AG09309 (cell line): ENCODE measurements at places on chromosomes 12 and 14.
A peak's percentile ranks its signal among the peaks of the same experiment; 100 is the strongest.

DNA sequence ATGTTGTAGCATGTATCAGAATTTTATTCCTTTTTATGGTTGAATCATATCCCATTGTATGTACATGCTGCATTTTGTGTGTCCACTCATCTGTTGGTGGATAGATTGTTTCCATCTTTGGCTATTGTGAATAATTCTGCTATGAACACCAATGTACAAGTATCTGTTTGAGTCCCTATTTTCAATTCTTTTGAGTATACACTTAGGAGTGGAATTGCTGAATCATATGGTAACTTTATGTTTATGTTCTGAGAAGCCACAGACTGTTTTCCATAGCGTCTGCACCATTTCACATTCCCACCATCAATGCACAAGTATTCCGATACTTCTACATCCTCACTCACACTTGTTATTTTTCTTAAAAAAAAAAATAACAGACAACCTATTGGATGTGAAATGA is 91.5 kb downstream of the ARF6 start:
- no peak for DNase-seq

DNA sequence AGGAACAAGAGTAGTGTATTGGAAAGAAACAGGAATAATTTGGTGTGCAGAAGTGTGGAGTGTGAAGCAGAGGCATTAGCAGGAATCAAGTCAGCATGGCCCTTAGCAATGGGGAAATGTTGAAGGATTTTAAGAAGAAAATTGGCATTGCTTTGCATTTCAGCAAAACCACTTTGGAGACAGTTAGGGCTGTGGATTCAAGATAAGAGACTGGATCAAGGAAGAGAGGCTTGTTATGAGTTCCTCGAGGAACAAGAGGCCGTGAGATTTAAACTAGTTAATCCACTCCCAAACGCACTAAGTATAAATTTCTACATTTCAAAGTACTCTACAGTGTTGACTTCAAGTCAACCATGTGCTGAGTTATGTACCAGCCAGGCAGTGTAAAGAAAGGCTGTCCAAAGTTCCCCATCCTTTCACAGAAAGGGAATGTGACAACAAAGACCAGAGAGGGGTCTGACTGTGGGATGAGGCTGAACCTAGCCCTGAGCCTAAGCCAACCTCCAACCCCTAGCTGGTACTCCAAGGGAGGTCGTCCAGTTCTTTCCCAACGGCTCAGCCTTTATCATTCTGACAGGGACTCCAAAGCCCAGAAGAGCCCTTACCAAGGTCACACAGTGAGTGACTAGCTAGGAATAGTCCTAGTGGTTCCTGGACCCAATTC is 91.2 kb upstream of the BMP4 start:
- no peak for DNase-seq

DNA sequence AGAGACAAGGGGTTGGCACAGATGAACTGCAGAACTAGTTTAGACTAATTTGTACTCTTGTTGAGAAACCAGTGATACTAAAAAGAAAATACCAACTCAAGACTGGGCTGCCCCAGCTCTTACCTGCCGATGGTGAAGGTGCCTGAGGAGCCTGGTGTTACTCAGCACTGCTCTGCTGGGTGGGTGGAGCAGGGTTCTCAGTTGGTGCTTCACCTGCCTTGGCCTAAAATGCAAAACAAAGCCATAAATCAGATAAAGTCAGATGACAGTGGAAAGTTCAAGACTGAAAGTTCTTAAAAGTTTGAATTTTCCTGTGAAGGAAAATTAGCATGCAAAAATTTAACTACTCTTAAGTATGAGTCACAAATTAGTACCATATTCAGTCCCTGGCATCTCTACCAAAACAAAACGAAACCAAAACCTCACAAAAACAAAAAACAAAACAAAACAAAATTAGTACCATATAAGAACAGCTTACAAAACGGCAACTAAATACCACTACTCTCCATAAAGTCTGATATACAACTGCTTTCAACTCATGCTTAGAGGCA is 21.9 kb downstream of the YBX3 start:
- peak; percentile 23 for DNase-seq

DNA sequence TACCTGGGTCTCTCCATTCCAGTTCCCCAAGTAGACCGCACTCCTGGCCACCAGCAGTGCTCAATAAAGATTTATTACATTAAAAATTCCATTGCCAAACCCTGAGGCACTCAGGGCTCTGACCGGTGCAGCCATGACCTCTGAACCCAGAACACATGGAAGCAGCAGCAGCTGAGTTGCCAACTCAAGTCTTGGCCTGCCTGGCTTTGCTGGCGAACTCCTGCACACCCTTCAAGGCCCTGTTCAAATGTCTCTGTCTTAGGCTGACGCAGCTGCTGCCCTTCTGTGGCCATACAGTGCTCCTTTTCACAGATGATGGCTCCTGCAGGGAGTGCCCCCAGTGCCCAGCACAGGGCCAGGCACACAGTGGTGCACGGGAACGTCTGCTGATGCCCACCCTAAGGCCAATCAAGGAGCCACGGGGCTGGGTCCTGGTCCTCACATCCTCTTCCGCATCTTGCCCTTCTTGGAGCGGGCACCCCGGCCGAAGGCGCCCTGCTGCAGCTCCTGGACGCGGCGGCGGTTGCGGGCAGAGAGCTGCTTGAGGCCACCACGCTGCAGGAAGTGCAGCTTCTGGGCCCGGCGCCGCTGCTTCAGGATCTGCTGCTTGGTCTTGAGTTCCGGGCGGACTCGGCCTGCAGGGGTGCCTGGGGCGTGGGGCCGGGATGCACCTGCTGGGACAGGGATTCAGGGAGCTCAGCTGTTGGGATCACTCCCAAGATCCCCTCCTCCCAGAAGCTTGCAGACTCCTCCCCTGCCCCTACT is 9.1 kb downstream of the CFAP73 start:
- no peak for DNase-seq

DNA sequence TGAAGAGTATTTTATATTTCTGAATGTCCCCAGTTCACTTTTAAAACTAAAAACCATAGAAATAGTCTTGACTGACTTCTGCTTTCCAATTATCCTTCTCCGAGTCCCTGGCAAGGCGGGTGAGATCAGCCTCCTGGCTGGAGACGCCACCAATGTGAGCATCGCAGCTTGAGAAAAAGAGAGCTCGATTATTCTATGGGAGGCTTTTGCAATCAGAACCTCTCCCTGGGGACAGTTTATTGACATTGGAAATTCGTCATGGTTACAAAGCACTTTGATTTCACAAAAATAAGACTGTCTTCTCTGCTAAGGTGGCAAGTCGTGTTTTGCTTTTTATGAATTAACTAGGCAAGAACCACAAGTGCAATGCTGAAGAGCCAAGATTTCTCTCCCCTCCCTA is 23.6 kb upstream of the GPHB5 start:
- DNase-seq: no peak

DNA sequence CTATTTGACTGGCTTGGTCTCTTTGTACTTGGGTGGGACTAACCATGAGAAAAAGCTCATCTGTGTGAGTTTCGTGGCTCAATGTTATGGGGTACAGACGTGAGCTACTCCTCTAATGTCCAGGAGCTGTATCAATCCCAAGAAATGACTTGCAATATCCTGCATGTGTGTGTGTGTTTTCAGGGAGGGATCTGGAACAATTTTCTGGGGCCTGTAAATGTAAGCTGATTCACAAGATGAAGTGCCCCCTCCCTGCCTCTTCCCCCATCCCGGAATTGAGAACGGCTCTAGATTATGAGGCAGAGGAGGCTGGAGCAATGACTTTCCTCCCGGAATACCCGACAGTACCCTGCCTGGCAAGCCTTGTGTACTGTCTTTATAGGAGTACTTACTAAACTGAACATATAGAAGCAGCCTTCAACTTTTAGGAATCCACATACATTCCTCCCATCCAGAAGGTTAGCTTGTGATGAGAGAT is 53.9 kb downstream of the TMX1 start:
- DNase-seq: no peak

- DNase-seq: no peak
Measured at GRCh38 chr14:63134801-63135200, 69.4 kb upstream of the RHOJ start.

GRCh38 chr12:52224151-52224550 is 8.9 kb upstream of the KRT7 start:
- DNase-seq: no peak

GRCh38 chr12:97075934-97076630 is 169.0 kb downstream of the NEDD1 start:
- no peak for DNase-seq

DNA sequence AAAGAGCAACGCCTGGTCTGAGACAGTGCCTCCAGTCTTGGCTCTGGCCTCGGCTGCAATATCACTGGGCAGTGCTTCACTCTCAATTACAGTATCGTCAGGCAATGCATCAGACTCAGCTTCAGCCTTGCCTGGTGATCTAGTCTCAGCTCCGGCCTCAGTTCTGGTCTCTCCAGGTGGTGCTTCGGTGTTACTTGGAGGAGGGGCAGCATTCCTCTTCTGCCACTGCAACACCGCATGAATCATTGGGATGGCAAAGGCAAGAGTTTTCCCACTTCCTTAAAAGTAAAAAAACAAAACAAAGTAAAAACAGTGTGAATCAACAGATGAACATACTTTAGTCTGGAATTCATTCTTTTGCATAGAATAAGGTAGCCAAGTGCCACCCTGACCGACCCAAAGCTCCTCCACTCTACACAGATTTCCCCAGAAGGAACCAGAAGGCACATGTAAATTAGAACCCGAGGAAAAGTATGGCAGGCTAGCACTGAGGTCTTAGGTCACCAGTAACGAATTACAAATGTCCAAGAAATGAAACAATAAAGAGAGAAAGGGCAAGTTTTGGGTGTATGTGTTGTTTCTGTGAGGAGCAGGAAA is 18.6 kb downstream of the DDX24 start:
- peak; percentile 17 for DNase-seq

DNA sequence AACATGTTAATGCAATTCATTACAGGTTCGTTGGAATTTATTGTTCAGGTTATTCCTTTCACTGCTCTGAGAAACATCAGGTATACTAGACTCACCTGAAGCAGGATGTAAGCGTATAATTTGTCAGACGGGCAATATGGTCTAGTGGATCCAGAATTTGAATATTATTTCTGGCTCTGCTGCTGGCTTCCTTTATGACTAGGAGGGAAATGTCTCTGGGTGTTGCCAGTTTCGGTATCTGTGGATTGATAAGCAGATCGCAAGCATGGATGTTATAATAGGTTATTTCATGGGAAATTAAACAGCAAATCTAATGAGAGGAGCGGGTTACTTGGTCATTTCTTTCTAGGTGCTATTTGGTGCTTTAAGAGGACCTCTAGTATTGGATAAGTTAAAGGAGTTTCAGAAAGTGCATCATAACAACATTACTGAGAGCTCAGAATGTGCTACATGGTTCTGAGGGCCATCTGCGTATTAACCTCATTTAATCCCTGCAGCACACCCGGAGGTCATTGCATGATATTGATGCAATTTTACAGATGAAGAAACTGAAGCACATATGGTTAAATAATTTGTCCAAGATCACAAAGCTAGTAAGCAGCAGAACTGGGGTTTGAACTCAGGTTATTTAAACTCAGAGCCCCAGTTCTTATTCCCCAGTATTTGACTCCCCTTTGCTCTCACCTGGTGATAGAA is 47.3 kb upstream of the BCAT1 start:
- DNase-seq: no peak

DNA sequence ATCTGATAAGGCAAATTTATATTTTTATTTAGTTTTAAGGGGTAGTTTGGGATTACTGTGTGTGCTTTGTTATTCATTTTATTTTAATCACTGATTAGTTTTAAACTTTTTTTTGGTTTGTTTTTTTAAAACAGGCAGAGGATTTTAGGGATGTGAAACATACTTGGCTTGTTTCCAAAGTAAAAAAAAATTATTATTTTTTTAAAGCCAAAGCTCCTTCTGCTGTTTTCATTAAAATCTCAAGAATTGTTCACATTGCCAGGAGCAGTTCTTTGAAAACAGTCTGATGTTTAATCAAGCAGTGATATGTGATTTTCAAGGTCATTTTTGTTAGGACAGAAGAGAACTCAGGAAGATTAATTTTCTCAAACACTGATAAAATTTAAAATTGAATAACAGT is 11.2 kb downstream of the TTC8 start:
- DNase-seq: no peak

GRCh38 chr14:90301668-90302090 is 30.1 kb downstream of the NRDE2 start:
- peak; percentile 39 for DNase-seq

GRCh38 chr14:50022661-50023060 is 93.7 kb downstream of the VCPKMT start:
- no peak for DNase-seq

DNA sequence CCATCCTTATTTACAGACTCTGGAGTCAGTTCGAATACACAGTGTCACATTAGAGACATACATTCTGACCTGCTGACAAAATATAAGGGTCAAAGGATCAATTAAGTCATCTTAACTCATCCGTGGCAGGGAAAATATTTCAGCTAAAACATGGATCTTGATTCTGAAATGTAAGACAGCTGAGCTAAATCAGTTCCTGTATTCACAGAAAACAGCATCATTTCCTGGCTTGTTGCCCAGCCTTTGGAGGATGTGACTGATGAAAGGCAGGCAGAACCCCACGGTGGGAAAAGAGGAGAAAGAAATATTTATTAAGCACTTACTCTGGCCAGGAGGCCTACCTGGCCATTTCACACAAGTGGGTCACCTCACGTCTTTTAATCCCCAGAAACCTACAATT is 101.9 kb downstream of the GAS2L3 start:
- peak; percentile 5 for DNase-seq

GRCh38 chr12:119178544-119179334 is at the start of gene HSPB8:
TSS of gene HSPB8 (plus strand) at chr12:119178931. CDS start at chr12:119179313, 382 bp downstream.
- DNase-seq: no peak
